ENCODE measurements at places on chromosomes 6 and 20.

- no peak for DNase-seq
Observed at GRCh38 chr20:47821481-47822100, 36.3 kb upstream of the SULF2 start.

- no peak for DNase-seq
Observed at GRCh38 chr20:31490752-31491151, 15.7 kb downstream of the REM1 start.

- DNase-seq = peak; percentile 84
Observed at GRCh38 chr6:125746731-125747588, 2.5 kb upstream of the HEY2 start.

DNA sequence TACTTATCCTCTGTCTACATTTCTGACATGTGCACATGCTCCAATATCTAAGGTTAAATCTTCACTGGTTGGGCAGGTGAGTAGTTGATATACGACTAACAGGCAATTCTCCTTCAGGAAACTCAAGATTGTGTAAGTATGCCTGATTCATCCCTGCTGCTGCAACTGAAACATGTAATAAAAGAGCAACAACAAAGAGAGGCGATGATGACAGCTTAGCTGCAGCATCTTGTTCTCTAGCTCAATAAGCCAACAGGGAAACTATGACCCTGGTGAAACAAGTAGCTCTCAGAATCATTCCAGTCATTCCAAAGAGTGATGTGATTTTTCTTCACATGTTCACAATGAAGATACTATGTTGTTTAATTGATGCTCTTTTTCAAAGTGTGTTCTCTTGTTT, 74.4 kb downstream of the ELOVL4 start:
- no peak for DNase-seq

GRCh38 chr6:399785-400534, 8.4 kb downstream of the IRF4 start:
- no peak for DNase-seq

DNA sequence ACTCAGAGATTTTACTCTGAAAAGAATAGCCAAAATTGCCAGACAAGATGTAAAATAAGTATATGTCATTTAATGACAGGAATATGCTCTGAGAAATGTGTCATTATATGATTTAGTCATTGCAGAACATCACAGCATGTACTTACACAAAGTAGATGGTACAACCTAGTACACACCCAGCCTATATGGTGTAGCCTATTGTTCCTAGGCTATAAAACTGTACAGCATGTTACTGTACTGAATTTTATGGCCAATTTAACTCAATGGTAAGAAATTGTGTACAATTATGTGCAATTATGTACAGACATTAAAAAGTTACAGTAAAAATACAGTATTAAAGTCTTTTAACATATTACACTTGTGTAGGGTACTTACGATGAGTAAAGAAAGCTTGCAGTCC, 311.9 kb upstream of the EPHA7 start:
- no peak for DNase-seq

DNA sequence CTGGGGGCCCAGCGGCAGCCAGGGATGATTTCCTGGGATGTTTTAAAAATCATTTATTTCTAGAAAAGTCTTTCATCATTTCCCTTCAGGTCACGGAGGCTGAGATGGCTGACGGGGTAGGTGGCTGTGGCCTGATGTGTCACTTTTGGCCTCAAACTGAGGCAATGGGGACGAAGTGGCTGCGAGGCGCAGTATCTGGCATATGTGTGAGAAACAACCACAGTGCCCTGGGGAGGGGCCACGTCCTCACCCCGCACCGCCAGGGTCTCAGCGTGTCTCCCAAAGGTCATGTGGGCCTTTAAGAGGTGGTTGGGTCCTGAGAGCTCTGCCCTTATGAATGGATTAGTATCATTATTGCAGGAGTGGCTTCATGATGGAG, 120.0 kb downstream of the CEBPB start:
- no peak for DNase-seq

DNA sequence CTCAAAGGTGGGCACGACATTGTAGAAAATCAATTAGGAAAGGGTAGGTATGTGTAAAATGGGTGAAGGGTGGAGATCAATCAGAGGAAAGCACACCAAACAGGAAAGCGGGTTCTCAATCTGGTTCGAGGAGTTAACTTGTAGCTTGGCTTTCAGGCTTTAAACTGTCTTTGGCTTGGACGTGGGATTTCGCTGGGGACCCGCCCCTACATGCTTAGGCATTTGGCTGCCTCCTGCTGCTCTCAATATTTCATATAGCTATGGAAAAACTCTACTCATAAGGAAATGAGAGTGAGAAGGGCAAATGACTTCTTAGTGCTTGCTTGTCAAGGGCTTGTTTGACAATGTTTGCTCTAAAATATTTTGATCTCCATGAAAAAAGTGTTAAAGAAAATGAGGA, 38.1 kb upstream of the PDE7B start:
- DNase-seq = no peak

- DNase-seq = no peak
Observed at GRCh38 chr20:24965065-24965919, 16.2 kb downstream of the CST7 start.

DNA sequence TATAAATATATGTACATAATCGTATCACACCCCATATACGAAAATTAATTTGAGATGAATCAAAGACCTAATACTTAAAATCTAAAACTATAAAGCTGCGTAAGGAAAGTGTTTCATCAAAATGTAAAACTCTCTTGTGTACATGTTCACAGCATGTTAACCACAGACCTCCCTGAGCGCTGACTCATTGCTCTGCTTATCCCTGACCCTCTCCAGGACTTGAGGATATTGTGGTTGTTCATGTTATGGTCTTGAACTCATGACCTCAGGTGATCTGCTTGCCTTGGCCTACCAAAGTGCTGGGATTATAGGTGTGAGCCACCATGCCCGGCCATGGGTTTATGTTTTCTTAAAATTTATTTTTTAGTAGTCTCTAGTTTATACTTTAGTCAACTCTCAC, 14.2 kb downstream of the FAM83B start:
- DNase-seq = no peak

DNA sequence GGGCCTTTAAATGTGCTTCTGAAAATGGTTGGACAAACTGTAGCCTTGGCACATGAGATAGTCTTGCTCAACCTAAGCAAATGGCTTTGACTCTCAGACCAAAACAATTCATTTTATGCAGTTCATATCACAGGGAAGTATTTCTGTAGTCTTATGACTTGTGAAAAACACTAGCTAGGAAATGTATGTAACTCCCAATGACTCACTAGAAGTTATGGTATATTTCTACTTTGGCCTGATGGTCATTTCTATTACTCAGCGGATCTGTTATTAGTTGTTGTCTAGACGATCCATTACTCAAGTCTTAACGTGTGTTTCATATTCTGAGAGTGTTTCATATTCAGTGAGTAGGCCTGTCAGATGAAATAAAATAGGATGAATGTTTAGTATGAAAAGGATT, 1333.5 kb downstream of the KHDRBS2 start:
- DNase-seq = no peak

DNA sequence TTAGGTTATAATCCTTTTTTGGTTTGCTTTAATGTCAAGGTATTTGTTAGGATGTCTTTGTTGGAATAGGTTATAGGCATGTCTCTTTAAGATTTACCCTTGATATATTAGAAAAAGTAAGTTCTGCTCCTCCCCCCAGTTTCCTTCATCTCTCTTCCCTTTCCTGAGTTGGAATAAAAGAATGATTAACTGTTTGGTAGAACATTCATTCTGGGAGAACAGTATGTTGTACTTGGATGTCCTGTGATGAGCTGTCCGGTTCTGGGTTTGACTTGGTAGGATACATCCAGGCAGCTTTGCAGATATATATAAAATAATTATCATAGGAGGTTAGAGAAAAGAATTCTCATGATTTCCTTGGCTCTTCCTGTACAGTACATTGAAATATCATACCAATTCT, 199.6 kb upstream of the RREB1 start:
- DNase-seq = no peak

DNA sequence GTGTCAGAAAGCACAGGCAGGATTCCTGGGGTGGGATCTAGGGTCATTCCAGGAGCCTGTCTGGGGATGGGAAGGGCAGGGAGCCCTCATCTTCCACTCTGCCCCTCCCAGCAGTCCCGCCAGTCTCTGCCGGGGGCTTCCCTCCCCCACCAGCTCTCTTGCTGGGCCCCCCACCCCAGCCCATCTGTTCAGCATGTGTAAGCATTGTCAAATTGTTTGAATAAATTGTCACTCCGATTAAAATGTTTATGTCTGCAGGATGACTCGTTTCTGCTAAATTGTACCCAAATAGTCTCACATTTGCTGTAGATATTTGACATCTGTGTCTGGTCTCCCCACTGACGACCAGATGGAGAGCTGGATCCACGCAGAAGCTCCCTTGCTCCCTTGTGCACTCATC, 257.6 kb downstream of the ANKRD60 start:
- no peak for DNase-seq

- no peak for DNase-seq
Observed at GRCh38 chr6:43758617-43759050, 11.4 kb upstream of the VEGFA start.

DNA sequence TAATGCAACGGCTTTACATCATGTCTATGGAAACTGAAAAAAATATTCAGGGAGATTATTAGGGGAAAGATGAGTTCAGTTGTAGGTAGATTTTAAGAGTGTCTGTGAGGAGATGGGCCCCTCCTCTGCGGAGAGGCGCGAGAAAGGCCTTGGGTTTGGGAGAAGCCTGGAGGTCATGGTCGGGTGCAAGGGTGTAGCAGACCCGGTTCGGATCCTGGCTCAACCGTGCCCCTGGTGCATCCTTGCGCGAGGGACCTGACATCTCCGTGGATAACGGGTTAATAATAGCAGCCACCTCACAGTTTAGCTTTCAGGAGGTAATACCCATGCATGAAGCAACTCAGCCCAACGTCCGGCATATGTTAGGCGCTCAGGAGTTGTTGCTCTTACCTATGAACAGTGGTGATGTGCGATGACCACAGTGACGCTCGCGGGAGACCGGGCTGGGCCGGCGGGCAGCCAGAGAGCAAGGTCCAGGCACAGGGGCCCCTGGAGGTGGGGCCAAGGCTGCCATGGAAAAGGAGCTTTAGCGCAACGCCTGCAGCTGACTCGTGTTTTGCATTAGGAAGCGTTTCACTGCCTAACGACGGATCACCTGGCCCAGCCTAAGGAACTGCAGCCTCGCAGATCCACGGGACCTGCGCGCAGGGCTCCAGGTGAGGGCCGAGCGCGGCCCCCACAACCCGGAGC, 146.4 kb upstream of the ARID1B start:
- DNase-seq = no peak

- DNase-seq = no peak
Observed at GRCh38 chr6:80249897-80250296, 143.4 kb downstream of the BCKDHB start.

GRCh38 chr6:2247664-2248063, 2.3 kb upstream of the GMDS start:
- no peak for DNase-seq

DNA sequence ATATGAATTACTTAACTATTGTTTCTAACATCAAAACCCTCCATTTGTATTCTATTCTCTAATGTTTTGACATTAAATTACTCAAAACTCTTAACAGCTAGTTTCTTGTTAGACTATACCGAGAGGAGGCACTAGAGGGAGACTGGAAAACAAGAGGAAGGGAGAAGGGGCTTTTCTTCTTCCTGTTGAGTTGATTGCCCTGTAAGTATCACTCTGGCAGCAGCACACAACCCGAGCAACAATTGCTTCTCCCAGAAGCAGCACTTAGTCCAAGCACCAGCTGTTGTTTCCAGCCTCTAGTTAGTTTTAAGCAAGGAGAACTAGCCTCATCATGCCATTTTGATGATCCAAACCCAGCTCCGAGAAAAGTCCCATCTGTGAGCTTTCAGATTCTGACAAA, 603.8 kb downstream of the PRKN start:
- DNase-seq = peak; percentile 9

- DNase-seq = no peak
Observed at GRCh38 chr6:168137024-168137423, 58.0 kb upstream of the FRMD1 start.

DNA sequence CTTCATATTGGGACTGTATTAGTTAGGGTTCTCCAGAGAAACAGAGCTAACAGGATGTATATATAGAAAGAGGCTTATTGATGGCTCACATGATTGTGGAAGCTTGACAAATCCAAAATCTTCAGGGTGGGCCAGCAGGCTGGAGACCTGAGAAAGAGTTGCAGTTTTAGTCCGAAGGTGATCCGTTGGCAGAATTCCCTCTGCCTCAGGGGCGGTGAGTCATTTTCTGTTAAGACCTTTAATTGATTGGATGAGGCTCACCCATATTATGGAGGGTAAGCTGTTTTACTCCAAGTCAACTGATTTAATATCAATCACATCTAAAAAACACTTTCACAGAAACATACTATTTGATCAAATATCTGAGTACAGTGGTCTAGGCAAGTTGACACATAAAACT, 113.6 kb downstream of the FLRT3 start:
- DNase-seq = no peak

- DNase-seq = no peak
Observed at GRCh38 chr20:47063407-47063806, 168.8 kb downstream of the EYA2 start.

GRCh38 chr6:137708481-137708880, 158.6 kb upstream of the TNFAIP3 start:
- no peak for DNase-seq

- DNase-seq = no peak
Observed at GRCh38 chr20:2387180-2387577, 6.5 kb downstream of the TGM6 start.

DNA sequence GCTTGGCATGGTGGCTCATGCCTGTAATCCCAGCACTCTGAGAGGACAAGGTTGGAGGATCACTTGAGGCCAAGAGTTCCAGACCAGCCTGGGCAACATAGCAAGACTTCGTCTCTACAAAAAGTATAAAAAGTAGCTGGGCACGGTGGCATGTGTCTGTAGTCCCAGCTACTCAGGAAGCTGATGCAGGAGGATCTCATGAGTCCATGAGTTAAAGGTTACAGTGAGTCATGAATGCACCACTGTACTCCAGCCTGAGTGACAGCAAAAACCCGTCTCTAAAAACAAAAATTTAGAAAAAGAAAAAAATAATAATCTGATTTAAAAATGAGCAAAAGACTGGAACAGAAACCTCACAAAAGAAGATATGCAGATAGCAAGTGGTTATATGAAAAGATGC, 279.7 kb downstream of the RNGTT start:
- no peak for DNase-seq

GRCh38 chr6:54617730-54618129, 228.8 kb upstream of the FAM83B start:
- DNase-seq = no peak

GRCh38 chr6:47743744-47744143, 38.1 kb upstream of the OPN5 start:
- DNase-seq = no peak

- DNase-seq = no peak
Observed at GRCh38 chr6:22643780-22644179, 74.4 kb downstream of the HDGFL1 start.

Data from midbrain (tissue), 1 donor.